RPMI7951 (cell line): ENCODE measurements at places on chromosomes 2 and 18. TPM values are rescaled to one million over a fixed set of nuclear protein-coding genes. Genes with fewer than 3 reads are reported as not detected.

The TBR1 gene
- total RNA-seq = under 0.01 TPM in 1 of 2 replicates, not detected in the other

The CFAP221 gene
- total RNA-seq = not detected in 2 replicates

The REG3G gene
- not detected in 2 replicates for total RNA-seq

The B3GNT7 gene
- 0.49 and 0.60 TPM in 2 replicates for total RNA-seq

The EFR3B gene
- total RNA-seq = 0.60 and 1.1 TPM in 2 replicates

The ZC3H8 gene
- 10.3 and 10.5 TPM in 2 replicates for total RNA-seq

The MPHOSPH10 gene
- total RNA-seq = 21.7 and 23.4 TPM in 2 replicates

The POU3F3 gene
- total RNA-seq = not detected in 2 replicates

The TNFRSF11A gene
- total RNA-seq = 0.10 and 0.36 TPM in 2 replicates
